ENCODE measurements at places on chromosomes 7 and 10.
A peak's percentile ranks its signal among the peaks of the same experiment; 100 is the strongest.

DNA sequence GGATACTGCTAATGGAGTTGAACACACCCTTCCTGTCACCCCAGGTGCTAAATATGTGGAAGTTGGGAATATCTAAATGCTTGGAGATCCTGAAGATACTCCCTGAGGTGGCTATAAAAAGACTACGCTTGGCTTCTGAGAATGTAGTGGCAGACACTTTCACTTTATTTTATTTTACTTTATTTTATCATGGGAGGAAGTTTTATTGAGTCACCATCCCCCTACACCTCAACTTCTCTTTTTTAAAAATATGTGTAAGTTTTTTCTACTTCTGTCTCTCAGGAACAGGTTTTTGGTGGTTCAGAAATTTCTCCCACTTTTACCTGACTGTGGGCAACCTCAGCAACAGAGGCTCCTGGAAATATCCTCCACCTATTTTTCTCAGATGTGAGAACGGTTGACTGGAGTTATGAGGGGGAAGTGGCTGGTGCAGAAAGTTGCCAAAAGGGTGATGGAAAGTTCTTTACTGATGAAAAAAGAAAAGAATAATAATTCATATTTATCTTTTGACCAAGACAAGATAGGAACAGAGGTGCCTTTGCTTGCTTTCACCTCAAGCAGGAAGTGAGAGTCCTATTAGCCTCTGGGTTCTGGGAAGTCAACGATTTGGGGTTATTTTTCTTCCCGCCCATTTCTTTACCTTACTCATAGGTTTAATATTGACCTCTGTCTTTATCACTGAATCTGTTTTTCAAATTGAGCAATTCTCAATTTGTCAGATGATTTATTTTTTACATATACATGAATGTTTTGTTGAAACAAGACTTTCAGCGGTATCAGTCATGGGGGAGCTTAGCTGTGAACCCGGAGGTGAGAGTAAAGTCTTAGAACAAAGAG lies 103.6 kb downstream of the AHR start:
- DNase-seq: no peak

DNA sequence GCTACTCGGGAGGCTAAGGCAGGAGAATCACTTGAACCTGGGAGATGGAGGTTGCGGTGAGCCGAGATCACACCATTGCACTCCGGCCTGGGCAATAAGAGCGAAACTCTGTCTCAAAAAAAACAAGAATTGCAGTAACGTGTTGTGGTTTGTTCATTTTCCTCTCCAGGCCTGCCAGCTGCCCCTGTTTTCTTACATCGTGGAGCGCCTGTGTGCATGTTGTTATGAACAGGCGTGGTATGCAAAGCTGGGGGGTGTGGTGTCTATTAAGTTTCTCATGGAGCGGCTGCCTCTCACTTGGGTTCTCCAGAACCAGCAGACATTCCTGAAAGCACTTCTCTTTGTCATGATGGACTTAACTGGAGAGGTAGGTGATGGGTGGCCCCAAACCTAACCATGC lies 52.1 kb downstream of the TRRAP start:
- no peak for DNase-seq

- DNase-seq: no peak
Measured at GRCh38 chr7:151254316-151254715, 5.8 kb upstream of the SMARCD3 start.

GRCh38 chr10:6953271-6953801 lies 373.3 kb upstream of the PRKCQ start:
- DNase-seq: no peak

GRCh38 chr10:46268076-46268881 lies 18.5 kb upstream of the ANTXRL start:
- DNase-seq: no peak

- peak; percentile 77 for DNase-seq
Measured at GRCh38 chr7:110442381-110442837, 648.5 kb upstream of the LRRN3 start.

DNA sequence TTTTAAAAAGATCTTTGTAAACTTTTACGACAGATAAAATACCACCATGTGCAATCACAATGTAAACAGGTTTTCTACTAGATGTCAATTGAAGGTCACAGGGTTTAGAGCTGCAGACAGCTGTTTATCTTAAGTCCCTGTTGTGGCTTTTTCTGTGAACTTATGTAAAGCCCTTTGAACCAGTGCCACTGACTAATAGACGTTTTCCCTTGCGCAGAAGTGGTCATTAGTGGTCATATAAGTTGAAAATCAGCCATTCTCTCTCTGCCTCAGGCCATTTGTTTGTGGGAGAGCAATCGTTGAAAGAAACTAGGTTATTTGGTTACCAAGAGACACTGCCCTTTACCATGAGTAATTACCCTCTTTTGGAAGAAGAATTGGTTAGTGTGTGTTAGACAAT lies 23.9 kb downstream of the CACNB2 start:
- no peak for DNase-seq

DNA sequence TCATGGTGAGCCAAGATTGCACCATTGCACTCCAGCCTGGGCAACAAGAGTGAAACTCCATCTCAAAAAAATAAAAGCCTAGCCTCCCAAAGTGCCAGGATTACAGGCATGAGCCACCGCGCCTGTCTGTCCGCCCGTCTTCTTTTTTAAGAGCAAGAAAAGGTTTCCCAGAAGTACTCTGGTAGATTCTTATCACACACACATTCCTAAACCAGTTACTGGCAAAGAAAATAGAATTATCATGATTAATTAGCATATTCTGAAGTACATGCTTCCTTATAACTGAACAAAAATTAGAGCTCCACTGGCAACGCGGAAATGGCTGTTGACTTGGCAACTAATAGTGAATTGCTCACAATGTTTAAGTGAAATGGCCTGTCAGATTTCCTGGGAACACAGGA lies 87.0 kb downstream of the ADK start:
- no peak for DNase-seq

DNA sequence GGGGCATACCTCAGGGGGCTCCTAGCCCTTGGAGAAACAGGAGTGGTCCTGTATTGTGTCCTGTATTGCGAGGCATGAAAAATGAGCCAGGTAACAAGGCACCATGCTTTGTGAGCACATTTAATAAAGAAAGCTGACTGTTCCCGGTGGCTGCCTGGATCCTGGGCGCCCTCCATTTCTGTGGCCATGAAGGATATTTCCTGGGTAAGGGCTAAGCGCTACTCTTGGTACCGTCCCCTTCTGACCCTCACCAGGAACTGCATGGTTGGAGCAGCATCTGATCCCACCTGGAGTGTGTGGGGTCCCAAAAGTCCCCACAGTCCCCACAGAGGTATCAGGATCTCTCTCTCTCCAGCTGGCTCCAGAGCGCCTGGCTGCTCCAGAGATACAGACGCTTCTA lies 139.5 kb downstream of the MAPK8 start:
- DNase-seq: no peak

DNA sequence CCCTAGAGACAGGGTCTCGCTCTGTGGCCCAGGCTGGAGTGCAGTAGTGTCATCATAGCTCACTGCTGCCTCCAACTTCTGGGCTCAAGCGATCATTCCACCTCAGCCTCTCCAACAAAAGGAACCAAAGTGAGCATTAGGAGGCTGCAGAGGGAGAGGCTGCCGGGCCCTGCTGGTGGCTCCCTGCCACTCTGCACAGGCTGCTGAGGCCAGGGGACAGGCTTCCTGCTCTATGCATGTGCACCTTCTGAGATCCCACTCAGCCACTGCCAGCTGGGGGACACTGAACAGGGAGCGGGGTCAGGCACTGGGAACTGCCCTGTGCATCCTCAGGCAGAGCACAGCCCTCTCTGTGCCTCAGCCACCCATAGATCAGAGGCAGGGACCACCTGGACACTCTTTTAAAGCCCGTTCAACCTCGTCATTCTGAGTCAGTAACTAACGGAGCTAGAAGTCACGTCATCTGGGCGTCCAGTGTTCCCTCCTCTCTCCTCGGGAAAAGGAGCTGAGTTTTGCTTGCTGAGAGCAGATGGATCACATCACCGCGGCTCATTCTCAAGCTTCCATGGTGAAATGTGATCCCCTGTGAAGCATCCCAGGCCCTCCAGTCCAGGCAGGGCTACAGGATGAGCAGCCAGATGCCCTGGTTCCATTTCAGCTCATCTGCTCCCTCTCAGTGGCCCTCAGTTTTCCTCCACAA lies 109.6 kb downstream of the MYL10 start:
- no peak for DNase-seq

DNA sequence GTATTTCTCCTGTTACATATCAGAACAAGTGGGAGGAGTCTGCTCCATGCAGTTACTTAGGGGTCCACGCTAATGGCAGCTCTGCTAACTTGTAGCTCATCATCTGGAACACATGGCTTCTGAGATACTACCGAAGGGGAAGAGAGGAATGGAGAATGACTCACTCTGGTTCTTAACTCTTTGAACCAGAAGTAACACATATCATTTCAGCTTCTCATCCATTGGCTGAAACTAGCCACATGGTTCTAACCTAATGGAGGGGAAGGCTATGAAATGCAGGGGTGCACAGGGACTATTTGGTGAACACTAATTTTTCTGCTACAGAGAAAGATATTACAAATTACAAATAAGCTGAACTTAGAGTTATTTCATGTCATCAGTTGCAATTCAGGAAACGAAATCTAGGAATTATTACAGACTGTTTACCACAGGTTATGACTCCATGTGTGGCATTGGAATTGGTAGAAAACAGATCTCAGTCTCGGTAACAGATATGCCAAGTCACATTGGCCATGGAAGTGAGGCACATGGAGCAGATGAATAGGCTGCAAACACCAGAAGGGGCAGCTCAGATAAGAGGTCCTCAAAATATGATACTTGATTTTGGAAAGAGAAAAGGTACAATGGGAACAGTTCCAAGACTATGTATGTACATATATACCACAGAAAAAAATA lies 9.4 kb upstream of the KAT6B start:
- DNase-seq: no peak

DNA sequence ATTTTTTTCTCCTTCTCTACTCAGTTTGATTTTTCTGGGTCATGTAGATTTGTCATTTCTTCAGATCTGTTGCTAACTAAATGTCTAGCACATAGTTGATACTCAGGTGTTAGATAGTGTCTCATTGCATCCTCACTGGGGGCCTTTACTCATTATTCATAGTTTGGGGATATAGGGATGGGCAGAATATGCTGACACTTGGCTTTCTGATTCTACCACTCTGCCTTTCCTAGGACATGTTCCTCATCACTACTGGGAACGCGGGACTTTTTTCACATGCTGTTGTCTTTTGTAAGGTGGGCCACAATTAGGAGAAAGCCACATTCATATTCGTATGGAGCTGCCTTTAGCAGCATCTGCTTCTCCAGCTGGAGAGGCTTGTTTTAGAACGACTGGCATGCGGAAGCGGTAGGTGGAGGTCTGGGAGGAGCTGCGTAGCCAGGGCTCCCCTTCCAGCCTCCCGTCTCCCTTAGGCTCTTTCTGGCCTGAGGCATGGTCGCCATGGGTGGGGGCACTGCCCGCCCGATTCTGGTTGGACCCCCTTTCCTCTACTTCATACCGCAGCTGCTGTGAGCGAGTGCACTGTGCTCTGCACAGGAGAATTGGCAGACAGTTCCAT lies 78.8 kb downstream of the SND1 start:
- no peak for DNase-seq

GRCh38 chr10:75712242-75712880 lies 280.9 kb downstream of the LRMDA start:
- no peak for DNase-seq

DNA sequence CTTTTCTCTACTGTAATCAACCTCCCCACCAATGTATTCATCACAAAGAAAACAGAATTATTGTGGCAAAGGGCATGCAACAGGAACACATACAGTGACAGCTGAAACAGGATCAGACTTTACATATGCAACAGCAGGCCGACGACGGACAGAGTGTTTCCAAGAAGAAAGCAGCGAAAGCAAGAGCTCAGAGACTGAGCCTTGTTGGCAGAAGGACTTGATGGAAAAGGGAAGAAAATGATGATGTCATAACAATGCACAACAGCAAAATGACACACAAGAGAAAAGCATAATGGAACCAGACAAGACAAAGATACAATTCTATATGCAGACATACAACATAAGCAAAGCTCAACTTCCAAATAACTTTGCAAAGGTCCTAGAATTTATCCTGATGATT lies 106.5 kb downstream of the ARHGAP12 start:
- no peak for DNase-seq

DNA sequence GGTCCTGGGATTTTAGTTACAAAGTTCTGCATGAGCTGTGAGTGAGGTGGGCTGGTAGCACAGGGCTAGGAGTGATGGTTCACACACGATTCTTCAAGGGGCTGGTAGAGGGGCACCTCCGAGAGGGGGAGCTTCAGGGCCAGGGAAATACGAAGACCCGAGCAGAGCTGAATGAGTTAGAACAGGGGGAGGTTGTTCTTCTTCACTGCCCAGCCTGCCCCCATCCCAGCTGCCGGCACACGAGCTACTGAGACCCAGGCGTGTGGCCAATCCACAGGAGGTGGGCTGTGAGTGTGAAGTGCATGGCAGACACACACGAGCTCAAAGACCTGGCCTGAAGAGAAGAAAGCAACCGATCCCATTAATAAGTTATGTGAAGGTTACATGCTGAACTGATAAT lies 256.2 kb upstream of the ZNF32 start:
- DNase-seq: no peak

- DNase-seq: peak; percentile 59
Measured at GRCh38 chr7:50821457-50822008, 38.8 kb upstream of the GRB10 start.

- DNase-seq: no peak
Measured at GRCh38 chr10:68471063-68471585, 649 bp downstream of the DNA2 start.

GRCh38 chr10:76422769-76423168 lies 991.3 kb downstream of the LRMDA start:
- no peak for DNase-seq

DNA sequence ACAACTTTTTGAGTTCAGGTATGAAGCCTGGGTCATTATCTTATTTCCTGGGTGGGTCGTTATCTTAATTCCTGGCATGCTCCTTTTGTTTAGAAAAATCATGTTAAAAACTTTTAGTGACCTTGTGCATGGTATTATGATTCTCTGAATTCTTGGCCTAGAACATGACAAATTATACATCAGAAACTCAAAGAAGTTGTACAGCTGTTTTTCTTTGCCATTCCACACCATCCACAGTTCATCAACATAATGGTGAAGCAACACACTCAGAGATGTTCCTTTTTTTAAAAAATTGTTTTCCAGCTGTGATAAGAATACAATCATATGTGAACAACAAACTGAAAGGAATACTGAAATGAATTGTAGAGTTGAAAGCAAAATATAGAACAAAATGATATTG lies 149.2 kb upstream of the SEMA3D start:
- DNase-seq: no peak
